ENCODE measurements at places on chromosomes 11 and 22.
A peak's percentile ranks its signal among the peaks of the same experiment; 100 is the strongest.

DNA sequence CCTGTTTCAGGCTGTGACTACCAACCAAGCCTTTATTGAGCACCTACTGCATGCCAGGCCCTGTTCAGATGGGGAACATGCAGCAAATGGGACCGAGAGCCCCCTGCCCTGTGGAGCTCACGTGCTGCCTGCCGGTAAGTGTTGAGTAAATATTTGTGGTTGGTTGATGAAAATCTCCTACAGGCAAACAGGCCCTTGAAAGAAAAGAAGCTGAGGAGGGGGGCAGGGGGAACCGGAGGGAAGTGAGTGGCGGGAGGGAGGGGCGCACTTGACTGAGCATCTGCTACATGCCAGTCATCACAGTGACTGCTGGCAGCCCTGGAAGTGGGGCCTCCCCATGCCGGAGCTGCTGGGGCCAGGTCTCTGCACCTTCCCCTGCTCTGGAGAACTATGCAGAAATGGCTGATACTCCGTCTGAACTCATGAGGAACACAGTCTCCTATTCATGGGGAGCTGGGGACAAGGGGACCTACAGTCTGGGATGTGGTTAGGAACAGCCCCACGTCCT lies 34.2 kb downstream of the MACROD1 start:
- DNase-seq = no peak

DNA sequence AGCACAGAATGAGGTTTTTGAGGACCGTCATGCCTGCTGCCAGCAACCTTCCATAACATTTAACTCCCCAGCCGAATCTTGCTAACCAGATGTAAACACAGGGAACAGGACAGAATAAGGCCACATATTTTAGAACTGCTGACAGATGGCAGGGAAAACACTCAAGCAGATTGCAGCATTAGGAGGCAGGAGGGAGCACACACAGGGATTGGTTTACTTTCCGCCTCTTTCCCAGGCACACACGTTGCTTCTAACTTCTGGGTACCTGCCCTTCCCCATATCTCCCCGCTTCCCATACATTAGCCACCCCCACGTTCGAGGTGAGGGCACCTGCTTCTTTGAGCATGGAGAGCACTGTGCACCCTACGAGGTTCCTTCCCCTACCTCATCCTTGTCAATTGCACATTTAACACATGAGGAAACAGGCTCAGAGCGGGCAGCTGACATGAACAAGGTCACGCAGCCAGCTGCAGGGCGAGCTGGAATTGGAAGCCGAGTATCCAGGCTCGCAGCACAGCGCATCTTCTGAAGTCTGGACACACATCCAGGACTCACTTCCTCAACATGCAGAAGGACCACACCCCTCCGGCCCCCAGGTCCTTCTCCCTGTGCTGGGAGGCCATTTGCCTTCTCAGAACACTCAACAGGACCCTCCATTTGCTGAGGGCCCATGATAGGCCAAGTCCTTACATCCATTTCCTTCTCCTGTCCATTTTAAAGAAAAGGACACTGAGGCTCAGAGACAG lies 18.7 kb downstream of the ASPHD2 start:
- DNase-seq = no peak

DNA sequence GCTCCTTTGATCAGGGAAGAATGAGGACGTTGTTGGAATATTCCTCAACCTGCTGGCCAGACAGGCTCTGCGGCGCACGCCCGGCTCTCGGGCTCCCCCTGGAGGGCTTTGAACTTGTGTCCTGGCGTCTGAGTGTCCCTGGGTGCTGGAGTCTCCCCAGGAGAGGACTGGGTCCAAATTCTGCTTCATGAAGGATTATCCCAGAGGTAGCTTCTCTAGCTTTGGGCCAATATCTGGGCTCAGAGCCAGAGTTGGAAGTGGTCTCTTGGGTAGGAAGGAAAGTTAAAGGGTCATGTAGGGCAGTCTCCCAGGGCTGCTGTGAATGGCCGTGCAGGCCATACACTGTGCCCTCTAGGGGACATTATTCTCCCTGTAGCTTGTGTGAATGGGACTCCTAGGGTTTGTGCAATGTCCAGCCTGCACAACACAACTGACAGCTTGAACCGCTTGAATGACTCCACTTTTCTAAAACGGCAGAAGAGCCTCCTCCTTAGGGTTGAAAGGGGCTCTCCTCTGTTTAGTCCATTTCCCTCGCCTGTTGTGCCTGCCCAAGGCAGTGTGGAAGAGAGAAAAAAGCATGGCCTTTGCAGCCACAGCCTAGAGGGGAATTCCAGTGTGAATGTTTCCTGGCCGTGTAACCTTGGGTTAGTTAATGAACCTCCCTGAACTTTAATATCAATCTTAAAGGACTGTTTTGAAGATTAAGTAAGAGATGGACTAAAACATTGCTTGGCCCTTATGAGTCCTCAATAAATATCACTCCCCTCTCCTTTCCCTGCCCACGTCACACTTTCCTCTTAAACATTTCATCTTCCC lies 111.2 kb upstream of the THY1 start:
- DNase-seq = peak; percentile 31

GRCh38 chr11:32890843-32891656 lies 1.6 kb upstream of the QSER1 start:
- DNase-seq = no peak

DNA sequence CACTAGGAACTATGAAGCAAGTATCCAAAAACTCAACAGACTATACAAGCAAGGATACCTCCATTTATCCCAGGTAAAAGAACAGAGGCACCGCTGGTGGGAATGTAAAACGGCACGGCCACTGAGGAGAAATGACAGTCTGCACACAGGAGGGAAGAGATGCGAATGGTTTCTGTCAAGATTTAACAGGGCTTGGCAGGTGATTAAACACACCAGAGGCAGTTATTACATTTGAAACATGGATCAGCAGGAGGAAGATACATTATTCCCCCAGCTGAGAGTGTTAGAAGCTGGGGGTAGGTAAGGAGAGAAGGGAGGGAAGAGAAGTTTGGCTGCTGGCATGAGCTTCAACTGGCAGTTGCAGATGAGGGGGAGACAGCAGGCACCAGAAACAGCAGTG lies 30.2 kb downstream of the ATP6V1E1 start:
- DNase-seq = no peak

DNA sequence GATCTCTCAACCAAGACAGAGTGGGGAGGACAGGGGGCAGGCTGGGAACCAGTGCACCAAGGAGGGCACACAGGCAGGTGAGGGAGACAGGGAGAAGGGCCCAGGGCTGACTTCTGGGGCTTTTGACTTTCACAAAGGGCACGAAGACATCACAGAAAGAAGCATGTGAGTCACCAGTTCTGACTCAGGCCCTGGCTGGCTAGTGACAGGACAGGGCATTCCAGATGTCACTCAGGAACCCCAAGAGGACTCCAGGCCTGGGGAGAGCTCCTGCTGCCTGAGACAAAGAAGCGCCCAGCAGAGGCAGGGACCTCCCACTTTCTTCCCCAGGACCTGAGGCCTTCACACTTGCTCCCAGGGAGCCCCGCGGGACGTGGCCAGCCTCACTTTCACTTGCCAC lies 497.2 kb downstream of the BUD13 start:
- DNase-seq = no peak

- DNase-seq = no peak
These were observed 80.7 kb upstream of the FAM181B start for GRCh38 chr11:82814379-82814778.

DNA sequence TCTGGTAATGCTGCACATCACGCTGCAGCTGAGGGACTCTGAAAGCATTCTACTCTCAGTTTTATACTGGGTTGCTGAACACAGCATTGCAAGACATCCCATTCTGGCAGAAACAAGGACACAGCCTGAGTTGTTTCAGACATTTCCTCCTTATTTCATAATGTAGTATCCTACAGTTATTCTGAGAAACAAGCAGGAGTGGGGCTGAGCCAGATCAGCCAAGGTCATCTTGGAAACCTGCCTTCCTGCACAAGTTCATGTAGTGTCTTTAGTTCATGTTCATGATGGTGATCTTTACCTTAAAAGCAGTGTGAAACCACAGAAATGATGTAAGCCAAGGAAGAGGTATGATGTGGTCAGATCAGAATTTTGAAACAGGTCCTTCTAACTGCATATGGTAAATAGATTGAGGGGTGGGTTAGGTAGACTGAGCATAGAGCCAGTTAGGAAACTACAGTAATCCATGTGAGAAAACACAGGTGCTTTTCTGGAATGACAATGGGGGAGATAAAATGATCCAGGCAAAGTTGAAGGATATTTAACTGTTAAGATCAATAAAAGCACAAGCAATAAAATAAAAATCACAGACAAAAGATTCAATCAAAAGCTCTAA lies 1686.8 kb downstream of the LRRC4C start:
- DNase-seq = no peak

GRCh38 chr22:21807544-21808529 lies 59.6 kb downstream of the MAPK1 start:
- no peak for DNase-seq

DNA sequence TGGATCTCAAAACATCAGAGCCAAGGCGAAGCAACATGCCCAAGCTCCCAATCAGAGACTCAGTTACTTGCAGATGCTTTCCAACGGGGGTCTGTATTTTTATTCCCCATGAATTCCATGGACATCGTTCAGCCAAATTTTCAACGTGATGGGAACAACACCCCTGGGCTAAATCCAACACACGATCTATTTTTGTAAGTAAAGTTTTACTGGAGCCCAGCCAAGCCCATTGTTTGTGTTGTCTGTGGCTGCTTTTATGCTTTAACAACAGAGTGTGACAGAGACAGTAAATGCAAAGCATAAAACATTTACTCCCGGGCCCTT lies 33.7 kb downstream of the SLC5A1 start:
- no peak for DNase-seq

GRCh38 chr11:102389253-102389652 lies 42.2 kb downstream of the BIRC2 start:
- no peak for DNase-seq

DNA sequence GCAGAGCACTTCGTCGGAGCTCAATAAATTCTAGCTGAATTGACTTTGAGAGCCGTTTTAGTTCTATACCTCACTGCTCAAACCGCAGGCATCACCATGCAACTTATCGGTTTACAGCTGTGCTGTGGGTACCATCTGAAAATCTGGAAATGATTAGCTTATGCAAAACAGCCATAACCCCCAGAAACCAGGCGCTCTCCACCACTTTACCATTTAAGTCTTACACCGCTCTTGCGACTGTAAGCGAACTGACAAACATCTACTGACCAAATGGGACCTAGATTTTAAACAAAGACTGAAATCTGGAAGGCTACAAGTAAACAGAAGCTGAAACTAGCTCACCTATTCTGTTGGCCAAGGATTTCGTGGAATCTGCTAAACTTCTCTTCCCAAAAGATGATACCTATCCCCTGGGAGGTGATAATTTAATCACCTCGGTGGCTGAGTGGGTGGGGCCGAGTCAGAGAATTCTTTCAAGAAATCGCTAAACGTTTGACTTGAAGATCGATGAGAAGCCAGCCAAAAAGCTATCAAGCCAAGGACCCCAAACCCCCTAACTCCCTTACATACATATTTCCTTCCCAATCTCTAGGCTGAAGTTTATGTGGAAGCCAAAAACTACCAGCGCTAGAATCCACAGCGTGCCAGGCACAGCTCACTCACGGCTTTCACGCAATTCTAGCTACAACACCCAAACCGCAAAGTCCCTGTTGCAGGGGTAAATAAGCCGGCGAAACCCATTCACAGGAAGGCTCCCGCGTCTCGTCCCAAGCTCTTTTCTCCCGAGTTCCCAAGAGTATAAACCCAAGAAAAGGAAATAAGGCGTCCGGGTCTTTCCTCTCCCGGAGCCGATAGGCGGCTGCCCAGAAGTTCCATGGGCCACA lies 644 bp downstream of the SPTY2D1 start:
- DNase-seq = no peak
